Stimulated activated CD4-positive, alpha-beta T cell treated with anti-CD3 and anti-CD28 coated beads, Interleukin-15, amount 100 ng/mL, for 1 hour (primary cell): ENCODE measurements at places on chromosomes 4 and X.

DNA sequence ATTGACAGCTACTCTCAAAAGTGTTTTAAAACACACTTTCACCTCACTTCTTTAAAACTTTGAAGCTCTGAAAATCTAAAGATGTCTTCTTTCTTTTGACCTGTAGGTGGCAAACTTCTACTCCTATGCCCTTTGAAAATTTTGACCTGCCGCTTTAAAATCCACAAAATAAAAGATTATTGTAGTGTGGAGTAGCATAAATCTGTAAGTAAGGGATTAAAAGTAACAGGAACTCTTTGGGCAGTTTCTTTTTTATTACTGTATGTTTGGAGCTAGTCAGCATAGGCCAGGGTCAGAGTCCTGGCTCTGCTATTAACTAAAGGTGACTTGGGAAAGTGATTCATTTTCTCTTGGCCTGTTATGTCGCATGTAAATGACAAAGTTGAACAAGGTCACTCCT, 25.5 kb downstream of the BBS12 start:
- DNase-seq = no peak

DNA sequence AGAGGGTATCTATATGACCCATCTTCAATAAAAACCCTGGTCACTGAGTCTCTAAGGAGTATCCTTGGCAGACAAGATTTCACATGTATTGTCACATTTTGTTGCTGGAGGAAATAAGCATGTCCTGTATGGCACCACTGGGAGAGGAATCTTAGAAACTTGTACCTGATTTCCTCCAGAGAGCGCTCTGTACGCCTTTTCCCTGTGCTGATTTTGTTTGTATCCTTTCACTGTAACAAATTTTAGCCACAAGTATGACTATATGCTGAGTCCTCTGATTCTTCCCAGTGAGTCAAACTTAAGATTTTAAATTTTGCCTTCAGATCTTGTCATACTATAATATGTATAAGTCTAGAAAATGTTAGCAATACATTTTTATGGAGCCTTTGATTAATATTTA, 102.8 kb downstream of the ITIH6 start:
- DNase-seq = no peak

GRCh38 chr4:54014666-54015160, 49.7 kb downstream of the CHIC2 start:
- DNase-seq = no peak

- no peak for DNase-seq
Observed at GRCh38 chr4:162837241-162837640, 329.4 kb downstream of the NAF1 start.
